GF-D8 (cell line): ENCODE measurements at places on chromosomes 13 and 19.

DNA sequence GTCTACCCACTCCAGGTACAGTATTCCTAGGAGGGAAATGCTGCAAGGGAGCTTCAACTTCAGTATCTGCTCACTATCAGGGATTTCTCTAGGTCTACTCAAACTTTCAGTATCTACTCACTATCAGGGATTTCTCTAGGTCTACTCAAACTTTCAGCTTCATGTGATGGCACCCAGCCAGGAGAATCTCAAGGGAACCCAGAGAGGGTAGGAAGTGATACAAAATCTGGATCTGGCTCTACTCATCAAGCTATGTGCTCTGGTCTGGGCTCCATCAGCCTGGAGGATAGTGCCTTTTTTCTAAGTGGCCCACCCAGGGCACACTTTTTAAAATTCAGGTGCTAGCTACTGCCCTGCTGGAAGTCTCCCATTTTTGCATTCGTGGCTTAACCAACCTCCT is 52.3 kb upstream of the FNDC3A start:
- DNase-seq = no peak

GRCh38 chr13:23453132-23453531 is 19.6 kb upstream of the SACS start:
- no peak for DNase-seq

- no peak for DNase-seq
These were observed 2.4 kb downstream of the PAK4 start for GRCh38 chr19:39127812-39128515.

DNA sequence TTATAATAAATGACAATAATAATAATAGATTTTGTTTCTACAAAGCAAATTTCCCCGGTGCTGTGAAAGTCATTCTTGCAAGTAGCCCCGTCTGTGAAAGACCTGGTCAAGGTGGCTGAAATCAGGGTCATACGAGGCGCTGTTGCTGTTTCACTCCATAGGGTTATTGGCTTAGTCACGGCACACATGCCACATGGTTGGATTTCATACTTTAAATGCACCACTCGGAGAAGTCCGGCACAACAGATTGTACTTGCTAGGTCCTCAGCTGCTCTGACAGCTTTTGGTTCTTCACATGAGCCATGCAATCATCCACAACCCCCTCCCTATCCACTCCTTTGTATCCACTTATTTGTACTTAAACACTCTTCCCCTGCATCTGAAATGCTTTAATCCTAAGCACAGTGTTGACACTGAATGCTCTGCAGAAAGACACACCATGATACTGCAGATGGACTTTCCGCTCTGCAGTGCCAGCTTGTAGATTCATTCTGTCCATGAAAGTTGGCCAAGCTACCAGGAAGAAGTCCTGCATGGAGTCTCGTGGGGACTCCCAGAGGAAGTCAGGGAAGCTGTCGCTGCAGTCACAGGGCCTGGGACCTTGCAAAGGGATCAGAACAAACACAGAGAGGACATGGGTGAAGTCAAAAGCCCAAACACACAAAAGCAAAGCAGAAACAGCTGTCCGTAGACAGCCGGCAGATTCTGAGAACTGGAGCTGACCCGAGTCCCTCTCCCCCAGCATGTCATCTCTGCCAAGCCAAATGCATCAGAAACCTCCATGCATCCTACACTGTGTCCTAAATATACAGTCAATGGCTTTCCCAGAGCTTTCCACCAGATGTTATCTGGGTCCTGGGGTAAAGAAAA is 124.6 kb downstream of the COL4A2 start:
- no peak for DNase-seq

GRCh38 chr13:50810998-50811397 is 32.5 kb downstream of the DLEU7 start:
- DNase-seq = peak; percentile 29

DNA sequence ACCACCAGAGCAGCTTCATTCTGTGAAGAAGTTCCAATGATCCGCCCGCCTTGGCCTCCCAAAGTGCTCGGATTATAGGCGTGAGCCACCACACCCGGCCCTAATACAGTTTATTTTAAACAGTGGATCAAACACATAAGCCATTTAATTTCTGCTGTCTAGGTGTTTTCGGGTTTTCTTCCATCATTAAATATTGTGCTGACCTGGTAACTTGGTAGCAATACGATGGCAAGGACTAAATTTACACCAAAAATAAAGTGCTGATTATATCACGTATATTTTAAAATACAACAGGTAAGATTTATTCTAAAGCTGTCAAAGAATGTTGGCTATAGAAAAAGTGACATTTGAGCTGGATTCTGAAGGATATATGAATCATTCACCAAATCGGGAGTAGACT is 1.3 kb downstream of the MED4 start:
- DNase-seq = no peak

DNA sequence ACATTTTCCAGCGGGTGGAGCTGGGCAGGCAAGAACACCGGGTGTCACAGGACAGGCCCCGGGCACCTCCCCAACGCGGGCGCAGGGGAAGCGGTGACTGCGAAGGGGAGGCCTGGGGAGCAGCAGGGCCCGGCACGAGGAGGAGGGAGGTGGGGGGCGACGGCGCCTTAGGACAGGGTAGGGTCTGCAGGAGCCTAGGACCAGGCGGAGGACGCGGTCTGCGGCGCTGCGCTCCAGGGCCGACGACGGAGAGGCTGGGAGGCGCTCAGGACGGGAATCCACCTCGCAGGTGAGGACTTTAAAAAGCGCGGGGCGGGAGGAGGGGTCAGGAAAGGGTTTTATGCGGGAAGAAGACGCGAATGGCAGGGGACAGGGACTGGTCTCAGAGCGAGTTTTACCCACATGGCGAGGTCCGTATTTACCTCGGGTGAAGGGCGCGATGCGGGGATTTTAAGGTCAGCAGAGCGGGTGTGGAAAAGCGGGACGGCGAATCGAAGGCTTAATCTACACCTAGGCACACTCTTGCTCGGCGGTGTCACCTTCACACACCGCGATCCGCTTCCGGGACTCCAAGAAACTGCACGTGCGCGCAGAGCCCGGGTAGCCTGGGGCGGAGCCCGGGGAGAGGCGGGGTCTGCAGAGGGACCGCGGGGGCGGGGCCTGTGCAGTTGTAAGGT is 13.5 kb downstream of the ERVV-2 start:
- no peak for DNase-seq

GRCh38 chr19:13099073-13099999 is 3.3 kb downstream of the LYL1 start:
- DNase-seq = peak; percentile 85

GRCh38 chr19:36497001-36497400 is 7.6 kb upstream of the ZNF566 start:
- no peak for DNase-seq

DNA sequence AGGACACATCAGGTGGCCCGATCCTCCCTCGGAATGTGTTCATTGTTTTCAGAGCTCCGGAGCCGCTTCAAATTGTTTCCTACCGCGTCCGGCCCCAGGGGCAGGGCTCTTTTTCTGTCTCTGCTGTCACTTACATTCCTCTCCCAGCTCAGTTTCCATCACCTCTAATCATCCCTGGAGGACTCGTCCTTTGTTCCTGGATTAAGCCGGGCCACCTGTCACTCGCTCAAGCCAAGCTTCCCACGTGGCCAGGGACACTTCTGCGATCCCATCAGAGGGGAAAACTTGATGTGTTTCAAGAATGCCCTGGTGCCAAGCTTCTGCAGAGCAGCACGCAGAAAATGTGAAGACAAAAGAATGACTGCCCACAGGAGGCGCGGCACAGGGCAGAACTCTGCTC is 13.5 kb downstream of the IL17D start:
- DNase-seq = no peak

GRCh38 chr19:7846155-7846646 is 16.2 kb downstream of the EVI5L start:
- no peak for DNase-seq
